ENCODE measurements at places on chromosomes 1 and 21.

DNA sequence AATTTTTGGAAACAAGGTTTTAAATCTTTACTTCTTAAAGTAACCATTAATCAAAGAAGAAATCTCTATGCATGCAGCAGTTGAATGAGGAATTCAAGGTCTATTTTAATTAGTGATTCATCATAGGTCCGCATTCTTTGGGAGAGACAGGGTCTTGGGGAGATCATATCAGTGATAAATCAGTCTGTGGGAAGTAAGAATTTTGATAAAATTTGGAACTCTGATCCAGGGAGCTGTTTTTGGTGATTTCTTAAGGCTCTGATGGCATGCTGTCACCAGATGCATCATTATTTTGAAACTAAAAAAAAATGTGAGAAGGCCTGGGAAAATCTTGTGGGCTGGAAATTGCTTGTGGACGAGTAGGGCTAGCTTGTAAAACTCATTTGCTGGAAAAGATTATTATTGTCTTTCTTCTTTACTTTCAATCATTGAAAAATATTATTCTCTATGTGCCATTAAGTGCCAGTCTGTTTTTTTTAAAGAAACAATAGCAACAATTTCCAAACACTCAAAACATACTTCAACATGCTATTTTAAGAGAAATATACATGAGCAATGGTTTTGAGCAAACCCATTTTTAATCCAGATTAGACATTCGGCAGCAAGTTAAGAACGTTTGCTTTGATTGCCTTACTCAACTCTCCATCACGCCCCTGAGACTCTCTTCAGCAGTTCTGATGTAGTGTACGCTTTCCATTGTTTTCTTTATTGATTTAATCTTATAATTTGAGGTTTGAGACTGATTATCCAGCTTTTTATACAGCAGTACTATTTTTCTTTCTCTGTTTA is 62.6 kb downstream of the ZBTB18 start:
- DNase-seq: no peak

- DNase-seq: no peak
These were observed 82.9 kb downstream of the SSBP3 start for GRCh38 chr1:54323324-54323739.

GRCh38 chr1:45859221-45859620 is 55.8 kb downstream of the MAST2 start:
- no peak for DNase-seq

- no peak for DNase-seq
These were observed 31.4 kb upstream of the PKP1 start for GRCh38 chr1:201251851-201252430.

DNA sequence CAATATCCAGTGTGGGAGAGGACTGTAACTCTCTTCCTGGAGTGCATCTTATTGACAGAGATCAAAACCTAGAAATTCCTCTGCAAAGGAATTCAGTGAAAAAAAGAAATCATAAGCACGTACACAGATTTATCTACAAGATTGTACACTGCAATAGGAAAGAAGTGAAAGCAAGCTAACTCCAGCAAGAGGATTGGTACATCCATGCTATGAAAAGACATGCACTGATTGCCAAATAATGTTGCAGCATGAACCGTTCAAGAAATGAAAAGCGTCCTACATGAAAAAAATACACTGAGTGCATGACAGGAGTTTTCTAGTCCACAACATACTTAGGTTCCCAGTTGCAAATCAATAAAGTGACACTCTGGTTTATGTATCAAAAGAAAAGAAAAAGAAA is 1.9 kb upstream of the MGST3 start:
- DNase-seq: no peak

- DNase-seq: no peak
These were observed 14.5 kb downstream of the SLX9 start for GRCh38 chr21:44954281-44954771.

- DNase-seq: no peak
These were observed 87.8 kb downstream of the GLUL start for GRCh38 chr1:182303778-182304177.

GRCh38 chr21:46255758-46256337 is 27.3 kb upstream of the LSS start:
- DNase-seq: no peak

DNA sequence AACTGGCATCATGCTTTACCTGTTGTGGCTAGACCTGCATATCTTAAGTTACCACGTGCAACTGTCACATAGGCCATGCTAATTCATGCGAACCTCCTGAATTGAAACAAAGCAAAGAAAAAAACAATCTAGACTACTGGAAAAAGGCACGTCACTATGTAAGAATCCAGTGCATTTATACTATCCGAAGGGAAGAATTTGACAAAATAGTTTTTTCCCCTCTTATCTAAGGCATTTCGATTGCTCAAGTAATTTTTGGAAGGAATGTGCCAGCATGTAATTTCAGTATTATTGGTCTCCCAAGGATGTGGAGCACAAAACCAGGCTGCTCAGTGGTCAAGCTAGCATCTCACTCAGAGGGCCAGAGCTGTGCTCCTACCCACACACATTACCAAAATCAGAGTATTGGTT is 31.5 kb upstream of the C1orf198 start:
- DNase-seq: no peak

GRCh38 chr1:241525026-241525425 is 5.5 kb upstream of the FH start:
- no peak for DNase-seq

Measured in NCI-H2081 (cell line).